ENCODE measurements at places on chromosomes 1 and 21.

DNA sequence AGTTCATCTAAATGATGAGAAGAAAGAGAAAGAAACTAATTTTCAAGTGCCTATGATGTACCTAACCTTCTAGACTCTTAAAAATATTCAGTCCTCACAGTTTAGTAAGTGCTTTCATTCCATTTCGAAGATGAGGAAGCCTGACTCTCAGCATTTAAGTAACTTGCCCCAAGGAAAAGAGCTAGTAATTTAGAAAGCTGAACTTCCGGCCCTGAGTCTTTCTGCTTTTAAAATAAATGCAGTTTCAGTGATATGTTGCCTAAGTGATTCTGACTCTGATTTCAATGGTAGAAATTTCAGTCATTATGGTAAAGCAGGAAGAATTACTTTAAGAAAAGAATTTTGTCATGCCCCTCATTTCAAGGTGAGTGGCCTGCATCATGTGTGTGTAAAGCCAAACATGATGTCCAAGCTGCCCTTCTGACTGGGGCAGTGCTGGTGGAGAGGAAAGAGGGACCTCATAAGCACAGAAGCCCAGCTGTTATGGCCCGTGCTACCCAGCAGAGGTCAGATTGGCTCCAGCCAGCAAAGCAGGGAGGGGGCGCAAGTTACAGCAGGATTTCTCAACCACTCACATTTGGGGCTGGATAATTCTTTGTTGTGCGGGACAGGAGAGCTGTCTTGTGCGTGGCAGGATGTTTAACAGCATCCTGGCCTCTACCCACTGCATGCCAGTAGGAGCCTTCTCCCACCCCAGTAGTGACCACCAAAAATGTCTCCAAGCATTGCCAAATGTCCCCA lies 10.7 kb downstream of the ATP1A4 start:
- DNase-seq, result no peak

GRCh38 chr21:41677671-41678015 lies 89.2 kb downstream of the RIPK4 start:
- DNase-seq, result no peak

DNA sequence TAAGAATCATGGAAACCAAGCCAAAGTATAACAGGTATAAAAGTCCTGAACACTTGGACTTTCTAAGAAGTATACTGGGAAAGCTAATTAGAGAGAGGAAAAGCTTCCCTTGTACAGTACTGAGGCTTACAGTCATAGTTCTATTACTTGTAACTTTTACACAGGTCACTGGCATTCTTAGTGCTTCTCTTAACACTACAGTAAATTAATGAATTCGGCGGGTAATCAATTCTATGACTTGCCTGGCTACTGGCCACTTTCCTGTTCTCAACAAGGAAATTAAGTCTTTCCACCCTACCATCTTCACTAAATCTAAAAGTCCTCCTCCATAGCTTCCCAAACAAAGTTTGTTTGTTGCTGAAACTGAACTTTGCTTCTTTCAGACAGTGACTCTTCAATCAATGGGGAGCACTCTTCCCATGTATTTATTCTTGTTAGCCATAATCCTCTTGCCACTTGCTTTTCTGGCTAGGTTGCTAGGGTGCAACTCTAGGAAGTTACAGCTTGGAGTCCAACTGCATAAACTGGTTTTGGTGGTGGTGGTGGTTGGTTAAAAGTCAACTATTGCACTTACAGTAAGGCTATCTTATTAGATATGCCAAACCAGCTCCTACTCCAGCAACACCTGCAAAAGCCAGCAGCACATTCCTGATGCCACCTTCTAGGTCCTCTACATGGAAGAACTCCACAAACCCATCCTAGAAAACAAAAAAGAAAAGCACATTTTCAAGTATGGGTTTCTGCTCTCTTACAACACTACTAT lies 2.4 kb downstream of the MCL1 start:
- DNase-seq, result no peak

DNA sequence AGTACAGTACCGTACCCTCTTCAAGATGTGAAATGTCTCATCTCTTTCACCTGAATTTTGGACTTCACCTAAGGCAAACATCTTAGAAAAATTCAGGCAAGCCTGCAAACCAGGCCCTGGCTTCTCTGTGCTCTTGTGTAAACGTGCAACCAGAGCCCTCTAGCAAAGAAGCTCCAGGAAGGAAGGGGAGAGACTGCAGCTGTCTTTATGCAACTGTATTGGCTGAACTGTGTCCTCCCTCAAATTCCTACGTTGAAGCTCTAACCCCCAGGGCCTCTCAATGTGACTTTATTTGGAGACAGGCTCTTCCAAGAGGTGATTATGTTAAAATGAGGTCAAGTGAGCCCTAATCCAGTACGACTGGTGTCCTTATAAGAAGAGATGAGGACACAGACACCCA lies 60.3 kb downstream of the SLC45A1 start:
- no peak for DNase-seq

DNA sequence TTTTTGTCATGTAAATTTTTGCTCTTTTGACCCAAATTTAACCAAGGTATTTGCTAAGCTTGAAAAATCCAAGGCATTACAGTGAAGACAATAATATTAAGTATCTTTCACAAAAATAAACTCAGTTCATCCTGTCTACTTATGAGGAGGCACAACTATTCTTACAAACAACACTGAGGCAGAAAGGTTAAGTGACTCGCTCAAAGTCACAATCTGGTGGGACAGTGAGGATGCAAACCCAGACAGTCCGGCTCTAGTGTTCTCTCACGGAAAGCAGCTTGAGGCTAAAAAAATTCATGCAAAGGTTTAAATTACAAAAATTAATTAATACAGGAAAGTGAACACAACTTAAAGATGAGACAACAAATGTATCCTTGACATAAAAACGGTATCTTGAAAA lies 125.3 kb downstream of the SIPA1L2 start:
- DNase-seq, result no peak

DNA sequence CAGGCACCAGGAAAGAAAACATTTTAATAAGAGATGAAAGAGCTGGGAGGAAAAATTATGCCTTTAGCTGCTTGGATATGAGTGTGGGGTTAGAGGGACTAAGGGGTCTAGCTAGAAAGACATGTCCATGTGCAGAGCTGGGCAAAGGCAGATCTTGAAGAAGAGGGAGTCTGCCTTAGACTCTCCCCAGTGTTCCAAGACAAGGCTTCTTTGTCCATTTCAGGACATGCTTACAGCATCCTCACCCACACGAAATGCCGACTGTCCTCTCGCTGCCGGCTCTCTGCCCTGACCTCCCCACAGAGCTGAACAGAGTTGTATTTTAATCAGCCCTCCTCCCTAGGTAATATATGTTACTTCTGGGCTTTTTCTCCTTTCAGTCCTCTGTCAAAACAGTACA lies 100.7 kb upstream of the ATP1B1 start:
- no peak for DNase-seq

DNA sequence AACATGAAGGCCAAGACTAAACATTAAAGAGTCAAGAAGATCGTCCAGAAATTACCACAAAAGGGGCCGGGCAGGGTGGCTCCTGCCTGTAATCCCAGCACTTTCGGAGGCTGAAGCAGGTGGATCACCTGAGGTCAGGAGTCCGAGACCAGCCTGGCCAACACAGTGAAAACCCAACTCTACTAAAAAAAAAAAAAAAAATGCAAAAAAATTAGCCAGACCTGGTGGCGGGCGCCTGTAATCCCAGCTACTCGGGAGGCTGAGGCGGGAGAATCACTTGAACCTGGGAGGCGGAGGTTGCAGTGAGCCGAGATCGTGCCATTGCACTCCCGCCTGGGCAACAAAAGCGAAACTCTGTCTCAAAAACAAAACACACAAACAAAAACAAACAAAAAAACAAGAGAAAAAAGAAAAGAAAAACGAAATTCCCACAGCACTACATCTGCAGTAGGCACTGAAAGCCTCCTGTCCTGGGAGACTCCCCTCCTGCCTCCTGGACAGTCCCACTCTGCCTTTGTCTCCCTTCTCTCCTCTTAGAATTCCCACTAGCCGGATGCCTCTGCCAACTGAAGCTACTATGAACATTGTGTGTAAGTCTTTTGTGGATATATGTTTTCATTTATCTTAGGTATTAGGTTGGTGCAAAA lies 17.7 kb upstream of the RIPK4 start:
- DNase-seq, result no peak

DNA sequence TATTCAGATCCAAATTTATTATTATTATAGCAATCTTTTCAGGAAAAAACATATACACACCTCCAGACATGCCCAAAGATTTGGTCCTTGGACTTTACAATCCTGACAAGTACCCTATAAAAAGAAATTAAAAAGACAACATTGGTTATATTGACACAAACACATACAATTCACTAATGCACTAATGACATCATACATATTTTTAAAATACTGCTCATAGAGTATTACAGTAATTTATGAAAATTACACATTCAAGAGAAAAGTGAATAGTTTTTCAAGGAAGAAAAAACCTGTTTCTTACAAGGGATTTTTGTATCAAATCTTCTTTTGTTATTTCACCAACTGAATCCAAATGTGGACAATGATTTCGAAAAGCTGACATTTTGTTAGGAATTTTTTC lies 18.3 kb downstream of the USP33 start:
- DNase-seq, result no peak

GRCh38 chr1:13813398-13814012 lies 113.5 kb downstream of the PRDM2 start:
- DNase-seq, result peak; percentile 38

DNA sequence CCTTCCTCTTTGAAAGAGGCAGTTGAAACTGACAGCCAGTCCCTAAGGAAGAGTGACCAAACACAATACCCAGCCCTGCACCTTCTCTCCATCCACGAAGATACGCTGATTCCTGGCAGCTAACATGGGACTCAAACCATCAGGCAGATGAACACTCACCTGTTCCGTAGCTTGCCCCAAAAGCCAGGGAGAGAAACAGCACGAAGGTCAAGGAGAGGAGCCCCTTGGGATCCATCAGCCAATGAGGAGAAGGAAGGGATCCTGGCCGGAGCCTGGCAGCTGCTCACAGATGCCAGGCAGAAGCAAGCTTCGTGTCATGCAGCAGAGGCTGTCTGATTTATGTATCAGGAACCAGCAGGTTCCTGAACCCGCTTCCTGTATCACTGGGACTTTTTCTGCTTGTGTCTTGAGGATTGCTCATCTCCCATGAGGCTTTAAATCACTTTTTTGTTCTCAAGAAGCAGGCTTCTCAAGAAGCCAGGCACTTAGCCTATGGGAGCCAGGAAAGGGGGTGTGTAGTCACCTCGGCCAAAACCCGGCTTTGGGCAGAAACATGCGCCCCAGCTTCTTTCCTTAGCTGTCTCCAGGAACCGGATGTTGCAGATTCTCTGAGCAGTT lies at the start of gene SLAMF1:
SLAMF1 (minus strand) TSS at position 334 of the 618 bp plus-strand sequence; CDS start at position 235, 99 bp downstream.
- DNase-seq, result peak; percentile 42

DNA sequence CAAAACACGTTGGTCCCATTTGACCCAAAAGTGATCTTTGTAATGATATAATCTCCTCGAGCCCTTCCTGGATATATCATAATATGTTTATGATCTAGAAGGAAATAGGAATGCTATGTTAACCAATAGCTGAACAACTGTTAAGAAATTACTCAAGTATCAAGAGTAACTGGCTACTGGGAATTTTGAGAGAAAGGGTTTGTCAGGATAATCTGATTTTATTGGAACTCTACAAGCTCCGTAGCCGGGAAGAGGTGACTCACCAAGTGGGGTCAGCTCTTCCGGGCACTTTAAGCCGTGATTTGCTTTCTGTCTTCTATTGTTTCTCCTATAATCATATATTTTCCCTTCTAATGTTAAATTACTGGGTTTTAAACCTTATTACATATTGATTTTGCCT lies 250.5 kb upstream of the POGK start:
- DNase-seq, result no peak

DNA sequence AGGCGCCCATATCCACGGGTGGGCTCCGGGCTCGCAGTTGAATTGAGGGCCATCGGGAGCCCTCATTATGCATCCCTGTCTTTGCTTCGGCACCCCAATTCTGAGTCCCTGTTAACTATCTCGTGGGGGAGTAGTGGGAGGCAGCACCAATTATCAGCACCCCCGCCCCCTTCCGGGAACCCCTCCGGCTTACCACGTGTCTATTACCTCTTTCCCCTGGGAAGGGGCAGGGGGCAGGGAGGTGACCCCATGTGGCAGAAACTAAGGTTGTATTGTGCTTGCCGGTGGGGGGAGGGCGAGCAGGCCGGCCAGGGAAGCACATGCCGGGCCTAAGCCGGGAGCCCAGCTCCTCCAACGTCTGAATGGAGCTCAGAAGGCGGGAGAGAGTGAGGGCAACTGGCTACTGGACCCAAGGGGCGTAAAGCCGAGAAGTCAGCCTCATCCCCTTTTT lies 1.0 kb downstream of the LIN28A start:
- no peak for DNase-seq

DNA sequence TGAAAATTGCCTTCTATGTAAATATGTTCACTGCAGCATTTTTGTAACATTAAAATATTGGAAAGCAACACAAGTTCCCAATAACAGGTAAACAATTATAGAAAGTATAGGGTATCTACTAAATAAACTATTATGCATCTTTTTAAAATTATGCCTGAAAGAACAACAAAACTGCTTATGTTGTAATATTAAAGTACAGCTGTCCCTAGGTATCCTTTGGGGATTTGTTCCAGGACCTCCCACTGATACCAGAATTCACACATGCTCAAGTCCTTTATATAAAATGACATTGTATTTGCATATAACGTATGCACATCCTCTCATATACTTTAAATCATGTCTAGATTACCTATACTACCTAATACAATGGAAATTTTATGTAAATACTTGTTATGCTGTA lies 121.8 kb upstream of the TNFSF4 start:
- no peak for DNase-seq

DNA sequence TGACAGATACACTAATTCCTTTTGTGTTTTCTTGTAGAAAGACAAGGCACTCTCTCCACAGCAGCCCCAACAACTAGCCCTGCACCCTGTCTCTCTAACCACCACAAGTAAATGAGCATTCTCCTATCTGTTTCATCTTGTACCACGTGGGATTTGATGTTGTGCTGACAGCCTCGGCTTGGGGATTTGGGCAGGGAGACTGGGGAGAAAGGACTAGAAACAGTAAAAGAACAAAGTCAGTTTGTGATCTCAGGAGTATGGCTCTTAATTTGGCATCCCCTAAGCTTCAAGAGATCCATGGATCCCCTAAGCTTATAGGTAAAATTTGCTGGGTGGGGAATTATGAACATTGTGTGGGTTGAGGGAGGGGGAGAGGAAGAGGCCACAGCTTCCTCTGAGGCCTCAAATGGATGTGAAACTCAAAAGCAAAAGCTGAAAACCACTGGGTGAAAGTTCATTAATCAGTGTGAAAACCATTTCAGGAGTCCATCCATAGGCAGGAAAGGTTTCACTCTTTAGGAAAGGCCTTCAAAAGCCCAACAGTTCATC lies 3.1 kb downstream of the C1orf162 start:
- DNase-seq, result peak; percentile 14

GRCh38 chr1:165632152-165632469 lies 1.1 kb downstream of the MGST3 start:
- DNase-seq, result no peak

GRCh38 chr1:991895-992294 lies 8.0 kb downstream of the HES4 start:
- no peak for DNase-seq

DNA sequence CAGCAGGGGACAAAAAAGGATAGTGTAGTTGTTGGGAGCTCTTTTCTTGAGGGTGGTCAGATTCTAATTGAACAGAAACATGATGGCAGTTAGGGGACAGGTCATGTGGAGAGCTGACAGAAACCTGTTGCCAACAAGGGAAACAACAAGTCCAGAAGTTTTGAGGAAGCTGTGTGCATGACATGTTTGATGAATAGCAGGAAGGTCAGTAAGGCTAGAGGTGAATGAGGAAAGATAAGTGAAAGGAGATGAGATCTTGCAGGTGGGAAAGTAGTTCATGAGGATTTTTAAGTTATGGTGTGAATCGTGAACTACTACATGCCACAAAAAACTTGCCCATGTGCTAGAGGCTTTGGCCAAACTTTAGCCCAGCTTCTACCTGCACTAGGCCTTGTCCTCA lies 1817.4 kb downstream of the MRPL39 start:
- DNase-seq, result no peak

Measured in activated CD4-positive, alpha-beta T cell treated with anti-CD3 and anti-CD28 coated beads for 4 hours (primary cell).